ENCODE measurements at places on chromosomes 13 and 19. TPM values are rescaled to one million over a fixed set of nuclear protein-coding genes. Genes with fewer than 3 reads are reported as not detected.
A peak's percentile ranks its signal among the peaks of the same experiment; 100 is the strongest.

DNA sequence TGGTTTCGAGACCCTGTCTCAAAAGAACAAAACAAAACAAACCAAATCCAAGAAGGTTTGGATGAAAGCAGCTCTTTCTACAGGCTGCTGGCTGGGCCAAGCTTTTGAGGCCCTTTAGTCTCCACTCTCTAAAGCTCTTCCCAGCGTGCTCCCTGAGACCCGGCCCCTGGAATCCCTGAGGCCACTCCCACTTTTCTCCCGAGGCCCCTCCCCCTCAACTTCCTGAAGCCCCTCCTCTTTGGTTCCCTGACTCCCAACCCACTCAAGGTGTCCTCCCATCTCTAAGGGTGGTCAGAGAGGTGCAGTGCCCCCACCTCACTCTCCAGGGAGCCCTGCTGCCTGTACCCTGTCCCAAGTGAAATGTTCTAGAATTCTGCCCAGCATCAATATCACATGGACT, 10.6 kb downstream of the ERICH6B start:
- H3K4me3 ChIP-seq = no peak overlapping the region
- no peak for DNase-seq
- H3K27me3 ChIP-seq = peaks cover under 1% of the 10 kb centered on the region
- H3K36me3 ChIP-seq = no peaks in the 10 kb centered on the region
- peaks cover 3% of the 10 kb centered on the region for H3K4me1 ChIP-seq

DNA sequence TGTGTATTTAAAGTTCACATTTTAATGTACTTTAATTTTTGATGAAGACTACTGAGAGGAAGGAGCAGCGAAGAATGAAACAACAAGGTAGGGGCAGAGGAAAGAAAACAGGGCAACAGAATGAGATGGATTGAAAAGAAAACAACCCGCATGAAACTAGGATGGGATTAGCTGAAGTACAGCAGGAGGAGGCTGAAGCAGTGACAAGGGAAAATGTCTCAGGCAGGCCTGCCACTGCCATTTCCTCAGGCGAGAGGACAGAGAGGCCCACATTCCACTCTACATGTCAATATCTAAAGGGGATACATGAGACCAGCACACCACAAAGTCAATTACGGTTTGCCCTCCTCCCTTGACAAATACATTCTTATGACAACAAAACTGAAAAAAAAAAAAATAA, 1703.2 kb downstream of the EFNB2 start:
- H3K27ac ChIP-seq = no peak overlapping the region
- no peaks in the 10 kb centered on the region for H3K27me3 ChIP-seq
- no peak overlapping the region for H3K4me3 ChIP-seq
- no peaks in the 10 kb centered on the region for H3K36me3 ChIP-seq

The C19orf18 gene
- 0.89 TPM for total RNA-seq

The ELL gene
- 11.4 TPM for total RNA-seq

The ICAM4 gene
- total RNA-seq = 0.35 TPM

- DNase-seq = no peak
- peaks cover 6% of the 10 kb centered on the region for H3K36me3 ChIP-seq
- H3K4me3 ChIP-seq = peak overlapping the region; percentile 85
- peaks cover 15% of the 10 kb centered on the region for H3K27me3 ChIP-seq
- H3K27ac ChIP-seq = peak overlapping the region; percentile 77
Measured at GRCh38 chr19:44050740-44051649, 841 bp upstream of the ZNF223 start.

GRCh38 chr19:5078182-5078581, 109.3 kb downstream of the KDM4B start:
- H3K4me1 ChIP-seq = peaks cover 12% of the 10 kb centered on the region
- H3K36me3 ChIP-seq = peaks cover 70% of the 10 kb centered on the region
- H3K4me3 ChIP-seq = no peak overlapping the region
- no peak for DNase-seq
- no peak overlapping the region for H3K27ac ChIP-seq

- H3K27me3 ChIP-seq = no peaks in the 10 kb centered on the region
- H3K36me3 ChIP-seq = no peaks in the 10 kb centered on the region
- no peak overlapping the region for H3K27ac ChIP-seq
- H3K4me3 ChIP-seq = no peak overlapping the region
Measured at GRCh38 chr13:46874006-46874405, 22.8 kb downstream of the HTR2A start.

The TMEM38A gene
- 86.7 TPM for total RNA-seq

DNA sequence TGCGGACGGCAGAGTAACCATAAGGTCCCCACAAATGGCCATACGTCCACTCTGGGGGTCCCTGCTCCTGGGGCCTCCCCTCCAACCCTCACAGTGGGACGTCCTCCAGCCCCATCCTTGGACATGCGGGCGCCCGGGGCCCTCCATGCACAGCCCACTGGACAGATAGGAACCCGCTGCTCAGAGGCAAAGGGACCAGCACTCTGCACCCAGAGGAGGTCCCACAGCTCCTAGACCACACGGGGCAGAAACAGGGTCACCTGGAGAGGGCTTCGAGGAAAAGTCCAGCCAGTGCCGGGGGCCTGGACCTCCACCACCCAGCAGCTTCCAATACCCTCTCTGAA, 11.1 kb downstream of the REXO1 start:
- no peaks in the 10 kb centered on the region for H3K27me3 ChIP-seq
- no peak overlapping the region for H3K4me3 ChIP-seq
- DNase-seq = no peak
- H3K36me3 ChIP-seq = peaks cover 10% of the 10 kb centered on the region
- no peak overlapping the region for H3K27ac ChIP-seq
- H3K4me1 ChIP-seq = peaks cover 26% of the 10 kb centered on the region

GRCh38 chr19:3575260-3575741, 2.6 kb downstream of the HMG20B start:
- H3K36me3 ChIP-seq = peaks cover 12% of the 10 kb centered on the region
- no peak overlapping the region for H3K27ac ChIP-seq
- no peaks in the 10 kb centered on the region for H3K27me3 ChIP-seq

DNA sequence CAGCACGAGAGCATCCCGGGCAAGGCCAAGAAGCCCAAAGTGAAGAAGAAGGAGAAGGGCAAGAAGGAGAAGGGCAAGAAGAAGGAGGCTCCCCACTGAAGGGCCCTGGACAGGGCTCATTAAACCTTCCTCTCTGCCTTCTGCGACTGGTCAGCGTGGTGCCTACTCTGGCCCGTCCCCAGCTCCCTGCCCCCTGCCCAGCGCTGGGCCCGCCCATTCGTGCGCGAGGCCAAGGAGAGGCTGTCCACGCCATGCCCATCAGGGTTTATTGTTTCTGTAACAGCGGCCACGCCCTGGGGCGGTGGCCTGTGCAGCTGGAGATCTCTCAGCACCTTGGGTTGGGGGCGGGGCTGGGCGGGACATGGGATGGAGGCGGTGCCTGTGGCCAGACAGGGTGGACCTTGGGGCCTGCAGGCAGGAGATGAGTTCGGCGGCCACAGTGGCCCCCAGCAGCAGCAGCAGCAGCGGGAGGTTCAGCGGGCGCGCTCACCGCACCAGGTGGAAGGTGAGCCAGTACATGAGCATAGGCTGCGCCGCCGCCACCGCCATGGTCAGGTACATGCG, 897 bp downstream of the C19orf33 start:
- no peaks in the 10 kb centered on the region for H3K27me3 ChIP-seq
- peaks cover 29% of the 10 kb centered on the region for H3K36me3 ChIP-seq
- H3K27ac ChIP-seq = no peak overlapping the region
- H3K4me1 ChIP-seq = no peaks in the 10 kb centered on the region

GRCh38 chr19:1453525-1454364, 3.8 kb downstream of the APC2 start:
- no peak for DNase-seq
- peaks cover 98% of the 10 kb centered on the region for H3K27me3 ChIP-seq
- peaks cover 34% of the 10 kb centered on the region for H3K4me1 ChIP-seq
- H3K27ac ChIP-seq = no peak overlapping the region

DNA sequence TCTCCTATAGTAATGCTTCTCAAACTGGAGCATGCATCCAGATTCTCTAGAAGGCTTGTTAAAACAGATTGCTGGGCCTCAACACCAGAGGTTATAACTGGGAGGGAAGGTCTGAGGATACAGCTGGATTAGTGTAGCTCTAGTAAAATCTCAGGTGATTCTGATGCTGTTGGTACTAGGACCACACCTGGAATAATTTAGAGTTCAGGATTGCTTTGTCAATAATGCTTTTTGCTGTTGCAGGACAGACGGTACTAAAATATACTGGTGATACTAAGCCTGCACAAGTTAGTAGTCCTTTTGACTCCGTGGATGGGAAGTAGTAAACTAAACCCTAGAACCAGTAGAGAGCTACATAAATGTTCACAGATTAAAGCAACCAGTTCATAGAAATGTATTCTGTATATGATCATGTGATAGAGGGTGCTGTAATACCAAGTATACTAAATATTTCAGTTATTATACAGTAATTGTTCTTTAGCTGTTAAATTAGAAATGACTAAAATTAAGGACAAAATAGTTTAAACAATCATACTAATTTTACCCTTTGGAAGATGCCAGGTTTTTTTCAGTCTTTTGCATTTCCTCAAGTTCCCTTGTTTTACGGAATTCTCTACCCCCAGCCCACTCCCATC, 258.2 kb upstream of the STARD13 start:
- peak; percentile 60 for DNase-seq
- peak overlapping the region; percentile 48 for H3K4me3 ChIP-seq
- H3K36me3 ChIP-seq = no peaks in the 10 kb centered on the region
- peaks cover 10% of the 10 kb centered on the region for H3K4me1 ChIP-seq
- peak overlapping the region; percentile 100 for H3K27ac ChIP-seq

- H3K4me3 ChIP-seq = no peak overlapping the region
- no peak for DNase-seq
- no peaks in the 10 kb centered on the region for H3K36me3 ChIP-seq
- peaks cover 30% of the 10 kb centered on the region for H3K4me1 ChIP-seq
- no peaks in the 10 kb centered on the region for H3K27me3 ChIP-seq
Measured at GRCh38 chr19:33486407-33486806, 35.2 kb downstream of the PEPD start.

The LILRB5 gene
- total RNA-seq = 5.5 TPM

- no peaks in the 10 kb centered on the region for H3K36me3 ChIP-seq
- H3K27ac ChIP-seq = no peak overlapping the region
- H3K27me3 ChIP-seq = no peaks in the 10 kb centered on the region
- peak; percentile 29 for DNase-seq
Measured at GRCh38 chr13:80011448-80012212, 329.3 kb downstream of the SPRY2 start.
